Suprapubic skin (tissue), 4 donors: ENCODE measurements at places on chromosomes 12 and 14.
A peak's percentile ranks its signal among the peaks of the same experiment; 100 is the strongest.

DNA sequence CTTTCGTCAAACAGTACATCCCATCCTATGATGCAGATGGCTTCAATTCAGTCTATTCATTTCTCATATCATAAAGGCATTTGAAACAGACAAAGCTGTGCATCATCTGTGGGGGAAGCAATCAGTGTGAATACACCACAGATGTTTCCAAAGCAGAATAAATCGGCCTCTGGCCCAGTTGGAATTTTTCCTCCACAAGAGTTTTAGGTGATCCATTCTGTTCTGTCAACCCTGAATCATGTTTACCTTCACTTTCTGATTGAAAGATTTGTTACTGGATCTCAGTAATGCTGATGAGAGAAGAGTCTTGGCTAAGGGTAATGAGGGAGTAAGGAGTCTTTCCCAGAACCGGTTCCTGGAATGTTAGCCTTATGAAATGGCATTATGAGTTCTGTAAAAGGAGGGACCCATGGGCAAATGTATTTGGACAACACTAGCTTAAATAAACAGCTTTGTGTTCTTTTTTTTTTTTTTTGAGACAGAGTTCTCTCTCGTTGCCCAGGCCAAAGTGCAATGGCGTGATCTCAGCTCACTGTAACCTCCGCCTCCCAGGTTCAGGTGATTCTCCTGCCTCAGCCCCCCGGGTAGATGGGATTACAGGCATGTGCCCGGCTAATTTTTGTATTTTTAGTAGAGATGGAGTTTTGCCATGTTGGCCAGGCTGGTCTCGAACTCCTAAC, 62.5 kb downstream of the TPH2 start:
- DNase-seq = no peak
- H3K4me1 ChIP-seq = no peaks in the 10 kb centered on the region
- no peak overlapping the region for H3K4me3 ChIP-seq
- no peaks in the 10 kb centered on the region for H3K27me3 ChIP-seq
- no peaks in the 10 kb centered on the region for H3K36me3 ChIP-seq

GRCh38 chr14:71094722-71095121, 187.5 kb downstream of the PCNX1 start:
- no peak overlapping the region for H3K27ac ChIP-seq
- peaks cover 20% of the 10 kb centered on the region for H3K36me3 ChIP-seq
- H3K4me3 ChIP-seq = no peak overlapping the region
- DNase-seq = no peak

- H3K27me3 ChIP-seq = no peaks in the 10 kb centered on the region
- no peaks in the 10 kb centered on the region for H3K36me3 ChIP-seq
- no peaks in the 10 kb centered on the region for H3K4me1 ChIP-seq
- DNase-seq = no peak
- H3K4me3 ChIP-seq = no peak overlapping the region
- no peak overlapping the region for H3K27ac ChIP-seq
Observed at GRCh38 chr12:94806617-94807016, 156.3 kb upstream of the TMCC3 start.

DNA sequence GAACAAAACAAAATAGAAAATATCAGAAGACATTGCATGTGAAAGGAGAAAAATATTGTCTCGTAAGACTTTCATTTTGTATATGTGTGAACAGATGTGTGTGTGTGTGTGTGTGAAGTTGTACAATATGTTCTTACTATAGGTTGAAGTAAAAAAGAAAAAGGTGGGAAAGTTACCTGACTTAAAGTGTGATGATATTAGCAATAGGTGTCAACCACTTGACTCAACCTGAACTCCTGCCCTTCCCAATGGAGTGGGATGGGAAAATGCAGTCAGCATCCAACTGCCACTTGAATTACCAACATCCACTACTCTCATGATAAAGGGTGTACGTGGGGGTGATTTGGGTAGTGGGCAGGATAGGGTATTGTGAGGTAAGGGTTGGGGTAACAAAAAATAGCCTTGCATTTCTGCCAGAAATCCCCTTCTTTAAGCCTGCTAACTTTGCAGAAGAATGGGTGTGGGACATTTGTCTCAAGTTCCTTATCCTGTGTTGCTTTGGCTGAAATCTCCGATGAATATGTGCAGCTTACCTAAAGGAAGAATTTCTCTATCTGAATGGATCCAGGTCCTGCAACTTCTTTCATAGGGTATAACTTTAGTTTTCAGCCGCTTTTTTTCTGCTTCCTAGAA, 181.6 kb downstream of the CHST11 start:
- no peak overlapping the region for H3K27ac ChIP-seq
- no peaks in the 10 kb centered on the region for H3K4me1 ChIP-seq
- H3K4me3 ChIP-seq = no peak overlapping the region
- H3K36me3 ChIP-seq = no peaks in the 10 kb centered on the region
- DNase-seq = no peak

GRCh38 chr14:50791201-50791600, 39.8 kb downstream of the NIN start:
- no peaks in the 10 kb centered on the region for H3K4me1 ChIP-seq
- H3K27ac ChIP-seq = no peak overlapping the region
- no peaks in the 10 kb centered on the region for H3K27me3 ChIP-seq
- no peak overlapping the region for H3K4me3 ChIP-seq

DNA sequence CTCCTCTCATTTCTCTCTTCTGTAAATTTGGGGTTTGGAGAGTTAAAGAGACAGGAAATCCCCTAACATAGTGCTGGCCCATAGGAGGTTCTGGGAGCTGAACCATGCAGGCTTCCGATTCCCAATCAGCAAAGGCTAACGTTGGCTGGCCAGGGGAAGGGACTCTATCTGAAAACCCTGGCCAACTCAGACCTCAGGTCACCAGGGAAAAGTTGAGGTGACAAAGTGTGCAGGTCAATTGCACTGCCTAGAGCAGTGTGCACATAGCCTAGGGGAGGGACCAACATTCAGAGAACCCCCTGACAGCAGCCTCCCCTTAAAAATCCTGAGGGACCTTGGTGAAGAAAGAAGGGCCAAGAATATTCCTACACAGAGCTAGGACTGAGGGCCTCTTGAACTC, 38.9 kb downstream of the TTC7B start:
- H3K4me3 ChIP-seq = no peak overlapping the region

DNA sequence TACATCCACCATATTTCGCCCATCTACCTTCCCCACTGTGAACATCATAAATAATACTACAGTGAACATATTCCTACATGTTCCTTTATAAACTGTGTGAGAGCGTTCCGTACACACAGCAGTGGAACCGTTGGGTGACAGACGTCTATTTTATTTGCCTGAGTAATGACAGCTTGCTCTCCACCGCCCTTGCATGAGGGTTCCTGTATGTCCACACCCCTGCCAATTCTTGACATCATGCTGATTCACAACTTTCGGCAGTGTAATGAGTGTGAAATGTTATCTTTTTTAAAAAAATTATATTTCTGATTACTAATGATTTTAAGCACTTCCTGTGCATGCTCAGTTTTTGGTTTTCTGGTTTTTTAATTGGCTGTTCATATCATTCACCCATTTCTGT, 4.3 kb upstream of the RAD52 start:
- H3K27me3 ChIP-seq = no peaks in the 10 kb centered on the region
- H3K4me3 ChIP-seq = no peak overlapping the region
- H3K36me3 ChIP-seq = no peaks in the 10 kb centered on the region

GRCh38 chr14:106129274-106129673, 602.9 kb downstream of the TMEM121 start:
- no peaks in the 10 kb centered on the region for H3K36me3 ChIP-seq
- H3K27ac ChIP-seq = no peak overlapping the region
- H3K4me1 ChIP-seq = no peaks in the 10 kb centered on the region
- no peak for DNase-seq

GRCh38 chr12:131437706-131438492, 273.0 kb upstream of the SFSWAP start:
- no peak overlapping the region for H3K27ac ChIP-seq
- no peak overlapping the region for H3K4me3 ChIP-seq

DNA sequence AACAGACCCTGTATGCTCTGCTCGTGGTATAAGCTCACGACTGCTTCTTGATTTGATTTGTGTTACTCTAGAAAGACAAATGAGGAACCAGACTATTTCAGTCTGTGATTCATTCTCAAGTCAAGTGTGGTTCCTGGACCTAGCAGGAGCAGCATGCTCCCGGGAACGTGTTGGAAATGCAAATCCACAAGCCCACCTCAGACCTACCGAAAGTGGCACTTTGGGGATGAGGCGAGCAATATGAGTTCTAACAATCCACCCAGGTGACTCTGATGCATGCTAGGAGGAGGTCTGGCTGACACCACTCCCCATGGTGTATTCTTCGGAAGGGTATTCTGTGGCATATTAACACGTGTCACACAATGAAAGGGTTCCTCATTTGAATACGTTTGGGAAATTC, 59.5 kb upstream of the TMX1 start:
- H3K27ac ChIP-seq = no peak overlapping the region
- no peak overlapping the region for H3K4me3 ChIP-seq
- peaks cover under 1% of the 10 kb centered on the region for H3K27me3 ChIP-seq

DNA sequence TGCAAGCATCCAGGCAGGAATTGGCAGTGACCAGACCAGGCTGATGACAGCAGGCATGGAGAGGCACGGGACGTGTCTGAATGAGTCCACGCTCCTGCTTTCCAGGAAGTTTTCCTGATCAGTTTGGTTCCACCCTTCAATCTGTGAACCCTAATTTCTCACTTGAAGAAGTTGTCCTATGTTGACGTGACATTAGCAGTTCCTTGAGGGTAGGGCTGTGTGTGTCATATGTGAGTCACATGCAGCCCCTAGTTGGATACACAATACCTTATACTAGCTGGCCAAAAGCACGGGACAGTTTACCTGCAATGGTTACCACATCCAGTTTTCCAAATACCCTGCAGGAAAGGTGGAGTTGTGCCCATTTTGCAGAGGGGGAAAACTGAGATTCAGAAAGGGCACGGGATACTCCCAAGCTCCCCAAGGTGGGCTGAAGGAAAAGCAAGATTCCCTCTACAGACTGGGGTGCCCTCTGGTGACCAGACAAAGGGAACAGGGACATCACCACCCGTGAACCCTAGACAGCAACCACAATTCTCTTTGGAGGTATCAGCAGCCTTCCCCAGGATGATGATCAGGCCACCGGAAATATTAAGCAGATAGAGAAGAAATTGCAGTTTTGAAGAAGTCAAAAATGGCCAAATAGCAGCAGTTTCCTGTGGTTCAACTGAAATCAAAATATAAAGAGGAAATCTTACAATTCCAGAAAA, 194.5 kb downstream of the PHETA1 start:
- H3K27ac ChIP-seq = no peak overlapping the region
- peaks cover 68% of the 10 kb centered on the region for H3K27me3 ChIP-seq
- H3K4me3 ChIP-seq = no peak overlapping the region
- no peaks in the 10 kb centered on the region for H3K4me1 ChIP-seq

DNA sequence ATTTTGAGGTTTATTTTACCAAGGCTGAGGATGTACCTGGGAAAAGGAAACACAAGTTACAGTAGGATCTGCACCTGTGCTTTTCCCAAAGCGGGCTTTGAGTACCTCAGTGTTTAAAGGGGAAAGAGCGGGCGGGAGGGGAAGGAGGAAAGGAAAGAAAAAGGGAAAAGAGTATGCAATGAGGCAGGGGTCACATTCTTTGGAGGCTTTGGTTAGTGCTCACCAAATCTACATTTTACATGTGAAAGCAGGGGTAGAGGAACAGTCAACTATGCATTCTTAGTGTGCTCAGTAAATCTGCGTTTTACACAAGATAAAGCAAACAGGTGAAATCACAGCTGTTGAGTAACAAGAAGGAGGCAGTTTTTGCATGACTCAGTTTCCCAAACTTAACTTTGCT, 242.2 kb downstream of the TMEM132C start:
- no peaks in the 10 kb centered on the region for H3K36me3 ChIP-seq
- no peaks in the 10 kb centered on the region for H3K4me1 ChIP-seq
- DNase-seq = no peak
- H3K27ac ChIP-seq = no peak overlapping the region
- no peaks in the 10 kb centered on the region for H3K27me3 ChIP-seq

DNA sequence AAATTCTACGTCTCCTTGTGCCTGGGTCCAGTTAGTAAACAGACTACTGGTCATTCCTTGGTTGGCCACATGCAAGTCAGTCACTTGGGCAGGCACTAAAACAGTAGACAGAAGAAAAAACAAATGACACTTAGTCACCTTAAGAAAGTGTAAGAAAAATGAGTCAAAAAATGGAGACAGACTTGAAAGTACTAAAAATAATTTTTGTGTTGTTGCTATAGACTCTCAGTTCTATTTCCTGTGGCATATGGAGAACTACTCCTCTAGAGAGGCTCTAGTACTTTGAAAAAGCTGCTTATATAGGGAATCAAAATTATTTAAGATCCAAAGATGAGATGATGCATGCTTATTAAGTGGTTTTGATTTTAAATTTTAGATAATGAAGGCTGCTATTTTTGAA, 56.0 kb downstream of the PTPRB start:
- no peak for DNase-seq
- no peaks in the 10 kb centered on the region for H3K27me3 ChIP-seq
- no peak overlapping the region for H3K4me3 ChIP-seq
- H3K36me3 ChIP-seq = no peaks in the 10 kb centered on the region
- no peak overlapping the region for H3K27ac ChIP-seq
- no peaks in the 10 kb centered on the region for H3K4me1 ChIP-seq

DNA sequence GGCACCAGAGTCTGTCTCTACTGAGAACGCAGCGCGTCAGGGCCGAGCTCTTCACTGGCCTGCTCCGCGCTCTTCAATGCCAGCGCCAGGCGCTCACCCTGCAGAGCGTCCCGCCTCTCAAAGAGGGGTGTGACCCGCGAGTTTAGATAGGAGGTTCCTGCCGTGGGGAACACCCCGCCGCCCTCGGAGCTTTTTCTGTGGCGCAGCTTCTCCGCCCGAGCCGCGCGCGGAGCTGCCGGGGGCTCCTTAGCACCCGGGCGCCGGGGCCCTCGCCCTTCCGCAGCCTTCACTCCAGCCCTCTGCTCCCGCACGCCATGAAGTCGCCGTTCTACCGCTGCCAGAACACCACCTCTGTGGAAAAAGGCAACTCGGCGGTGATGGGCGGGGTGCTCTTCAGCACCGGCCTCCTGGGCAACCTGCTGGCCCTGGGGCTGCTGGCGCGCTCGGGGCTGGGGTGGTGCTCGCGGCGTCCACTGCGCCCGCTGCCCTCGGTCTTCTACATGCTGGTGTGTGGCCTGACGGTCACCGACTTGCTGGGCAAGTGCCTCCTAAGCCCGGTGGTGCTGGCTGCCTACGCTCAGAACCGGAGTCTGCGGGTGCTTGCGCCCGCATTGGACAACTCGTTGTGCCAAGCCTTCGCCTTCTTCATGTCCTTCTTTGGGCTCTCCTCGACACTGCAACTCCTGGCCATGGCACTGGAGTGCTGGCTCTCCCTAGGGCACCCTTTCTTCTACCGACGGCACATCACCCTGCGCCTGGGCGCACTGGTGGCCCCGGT, at the start of gene PTGDR:
PTGDR (plus strand) TSS at position 198 of the 778 bp plus-strand sequence; CDS start at position 315, 117 bp downstream.
- no peaks in the 10 kb centered on the region for H3K36me3 ChIP-seq
- H3K4me3 ChIP-seq = peak within 1 kb of the TSS; percentile 64
- H3K27ac ChIP-seq = peak within 1 kb of the TSS; percentile 19
- peaks cover 34% of the 10 kb centered on the region for H3K4me1 ChIP-seq

GRCh38 chr14:53792909-53793308, 163.7 kb downstream of the BMP4 start:
- H3K27me3 ChIP-seq = peaks cover 3% of the 10 kb centered on the region
- no peak overlapping the region for H3K4me3 ChIP-seq
- H3K4me1 ChIP-seq = no peaks in the 10 kb centered on the region

- no peaks in the 10 kb centered on the region for H3K36me3 ChIP-seq
- peak overlapping the region; percentile 4 for H3K27ac ChIP-seq
- no peak overlapping the region for H3K4me3 ChIP-seq
- H3K27me3 ChIP-seq = no peaks in the 10 kb centered on the region
- H3K4me1 ChIP-seq = peaks cover 58% of the 10 kb centered on the region
- no peak for DNase-seq
Observed at GRCh38 chr12:116142936-116143898, 134.3 kb downstream of the MED13L start.
